ENCODE measurements at places on chromosomes 1 and 21.

DNA sequence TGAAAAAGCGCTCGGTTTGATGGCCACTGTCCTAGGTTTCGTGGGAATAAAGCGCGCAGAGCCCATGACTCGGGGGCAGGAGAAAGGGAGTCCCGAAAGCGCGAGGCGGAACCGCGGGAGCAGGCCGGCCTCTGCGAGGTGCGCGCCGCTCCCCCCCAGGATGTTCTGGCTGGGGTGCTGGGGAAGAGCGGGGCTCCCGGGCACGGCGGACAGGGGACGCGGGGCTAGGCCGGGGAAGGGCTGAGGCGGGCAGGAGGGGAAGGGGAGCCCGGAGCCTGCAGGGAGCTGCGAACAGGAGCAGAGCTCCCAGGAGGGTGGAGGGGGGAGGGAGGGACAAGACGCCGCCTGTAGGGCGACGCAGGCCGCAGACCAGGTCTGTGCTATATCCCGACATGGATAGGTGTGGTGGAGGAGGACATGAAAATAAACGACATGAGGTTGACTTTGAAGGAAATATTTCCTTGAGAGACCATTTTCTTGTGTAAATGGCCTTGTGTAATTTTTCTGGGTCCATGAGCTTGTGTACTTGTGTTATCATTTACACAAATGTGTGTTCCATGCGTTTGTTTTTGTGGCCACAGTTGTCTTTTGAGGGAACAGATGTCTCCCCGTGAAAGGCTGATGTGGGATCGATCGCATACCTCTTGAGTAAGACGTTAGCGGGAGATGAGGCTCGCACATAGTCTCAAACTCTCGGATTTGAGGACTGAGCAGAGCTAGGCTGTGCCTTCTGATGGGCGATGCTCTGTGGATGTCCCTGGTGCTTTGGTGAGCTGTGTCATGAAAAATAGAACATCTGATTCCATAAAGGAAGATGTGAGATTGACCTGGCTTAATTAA, 1.3 kb downstream of the PCNT start:
- DNase-seq = peak; percentile 25

GRCh38 chr1:164605254-164606091, 46.5 kb downstream of the PBX1 start:
- DNase-seq = no peak

DNA sequence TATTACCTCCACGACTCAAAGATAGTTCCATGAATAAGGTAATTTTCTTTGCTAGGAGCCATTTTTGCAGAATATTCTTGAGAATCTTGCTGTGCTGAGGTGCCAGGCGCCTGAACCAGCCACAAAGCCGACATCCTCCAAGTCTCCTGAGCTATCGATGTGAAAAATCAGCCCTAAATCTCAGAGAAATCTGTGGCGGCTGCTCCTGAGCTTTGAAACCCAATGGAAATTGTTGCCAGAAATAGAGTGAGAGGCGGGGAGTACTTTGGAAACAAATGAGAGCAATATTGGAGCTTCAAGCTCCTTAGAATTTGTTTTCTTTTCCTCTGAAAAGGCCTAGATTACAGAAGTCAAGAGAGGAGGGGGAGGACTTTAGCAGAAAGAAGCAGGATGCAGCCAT, 6.3 kb downstream of the CAMK1G start:
- DNase-seq = no peak

- no peak for DNase-seq
Observed at GRCh38 chr1:235882816-235883215, 16.1 kb upstream of the LYST start.

- DNase-seq = no peak
Observed at GRCh38 chr1:1432951-1433803, 2.3 kb upstream of the VWA1 start.

- DNase-seq = no peak
Observed at GRCh38 chr1:60832367-60832766, 250.0 kb upstream of the NFIA start.

- DNase-seq = no peak
Observed at GRCh38 chr1:25590096-25590824, 26.3 kb upstream of the MAN1C1 start.

GRCh38 chr1:244052728-244053312, 1.7 kb downstream of the ZBTB18 start:
- DNase-seq = no peak

DNA sequence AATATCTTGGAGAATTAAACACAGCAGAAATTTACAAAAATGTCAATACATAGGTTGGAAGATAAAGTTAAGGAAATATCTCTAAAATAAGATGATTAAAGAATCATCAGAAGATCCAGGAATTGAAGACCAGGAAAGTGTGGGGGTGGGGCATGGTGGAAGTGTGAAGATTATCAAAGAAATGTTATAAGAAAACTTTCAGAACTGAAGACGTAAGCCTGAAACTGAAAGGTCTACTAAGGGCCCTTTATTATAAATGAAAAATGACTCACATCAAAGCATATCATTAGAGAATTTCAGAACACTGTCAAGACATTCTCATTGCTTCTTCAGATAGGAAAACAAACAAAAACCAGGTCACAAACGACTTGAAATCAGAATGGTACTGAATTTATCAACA, 92.4 kb upstream of the DPT start:
- no peak for DNase-seq

DNA sequence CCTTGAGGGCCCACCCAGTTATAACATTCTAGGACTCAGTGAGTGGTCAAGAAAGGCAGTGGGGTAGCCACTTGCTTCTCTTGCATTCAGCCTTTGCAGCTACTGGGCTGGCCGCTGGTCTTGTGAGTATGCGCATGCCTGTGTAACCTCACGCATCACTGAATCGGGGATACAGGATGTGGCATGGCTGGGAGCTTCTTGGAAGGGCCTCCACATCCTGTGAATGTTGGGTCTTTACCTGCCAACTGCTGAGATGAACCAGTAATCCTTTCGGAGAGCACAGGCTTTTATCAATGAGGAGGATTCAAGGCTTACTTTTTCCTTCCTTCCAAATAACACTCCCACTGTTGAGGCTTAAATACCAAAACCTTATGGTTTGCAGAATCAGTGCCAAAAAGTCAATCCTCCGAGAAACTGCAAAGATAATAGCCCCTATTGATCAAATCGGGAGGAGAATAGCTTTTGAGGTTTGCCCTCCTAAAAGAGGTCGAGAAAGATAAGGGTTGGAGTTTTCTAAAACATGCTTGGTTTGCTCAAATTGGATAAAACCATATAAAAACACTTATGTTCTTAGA, 198.9 kb upstream of the UBE2U start:
- no peak for DNase-seq

DNA sequence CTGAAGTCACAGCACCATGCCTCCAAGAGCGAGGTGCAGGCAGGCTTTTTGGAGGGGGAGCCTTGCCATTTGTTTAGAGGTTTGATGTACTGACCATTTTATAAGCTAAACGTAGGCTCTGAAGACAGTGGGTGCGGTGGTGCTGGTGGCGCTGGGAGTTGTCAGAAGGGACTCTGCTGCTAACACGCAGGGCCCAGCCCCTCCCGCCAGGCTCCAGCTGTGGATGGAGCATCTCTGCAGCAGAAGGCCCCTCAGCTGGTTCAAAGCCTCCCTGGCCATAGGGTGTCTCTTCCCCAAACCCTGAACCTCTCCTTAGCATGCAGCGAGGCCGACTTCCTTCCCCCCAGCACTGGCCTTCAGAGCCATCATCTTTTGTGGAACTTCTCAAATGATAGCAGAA, 105.3 kb downstream of the AJAP1 start:
- no peak for DNase-seq

- no peak for DNase-seq
Observed at GRCh38 chr1:198214924-198215323, 58.1 kb downstream of the NEK7 start.

DNA sequence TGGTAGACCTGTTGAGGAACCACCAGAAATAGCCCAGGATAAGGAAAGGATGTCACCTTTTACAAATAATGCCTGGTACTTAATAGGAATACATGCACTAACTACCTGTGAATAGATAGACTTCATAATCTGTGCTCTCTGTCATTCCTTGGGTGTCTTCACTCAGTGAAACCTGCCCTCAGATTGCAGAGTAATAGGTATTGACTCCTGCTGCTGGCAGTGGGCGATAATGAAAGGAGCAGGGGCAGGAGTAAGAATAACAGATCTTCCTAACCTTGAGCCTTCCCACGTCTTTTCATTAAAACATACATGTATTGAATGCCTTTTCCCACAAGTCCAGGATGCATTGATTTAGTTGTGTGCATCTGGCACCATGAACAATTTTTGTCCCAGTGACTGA, 16.4 kb downstream of the FABP3 start:
- no peak for DNase-seq

GRCh38 chr1:78377356-78377928, 113.3 kb upstream of the PTGFR start:
- DNase-seq = no peak

GRCh38 chr1:176110203-176110602, 96.9 kb downstream of the COP1 start:
- no peak for DNase-seq

DNA sequence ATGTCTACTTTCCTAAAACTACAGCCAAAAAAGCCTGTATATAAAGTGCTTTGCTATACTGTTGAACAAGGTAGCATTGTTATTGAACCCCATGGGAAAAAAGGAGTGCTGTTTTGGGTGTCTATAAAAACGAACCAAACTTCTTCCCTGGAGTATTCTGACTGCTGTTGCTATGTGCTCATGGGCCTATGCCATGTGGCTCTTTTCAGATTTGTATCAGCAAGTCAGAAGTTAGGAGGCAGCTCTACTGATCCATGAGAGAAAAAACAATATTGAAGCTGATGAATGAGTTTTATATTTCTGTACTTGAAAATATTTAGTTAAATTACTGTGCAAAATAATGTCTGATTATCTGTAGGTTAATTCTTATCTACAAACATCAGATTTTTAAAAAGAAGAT, 66.5 kb downstream of the ADGRL2 start:
- no peak for DNase-seq

DNA sequence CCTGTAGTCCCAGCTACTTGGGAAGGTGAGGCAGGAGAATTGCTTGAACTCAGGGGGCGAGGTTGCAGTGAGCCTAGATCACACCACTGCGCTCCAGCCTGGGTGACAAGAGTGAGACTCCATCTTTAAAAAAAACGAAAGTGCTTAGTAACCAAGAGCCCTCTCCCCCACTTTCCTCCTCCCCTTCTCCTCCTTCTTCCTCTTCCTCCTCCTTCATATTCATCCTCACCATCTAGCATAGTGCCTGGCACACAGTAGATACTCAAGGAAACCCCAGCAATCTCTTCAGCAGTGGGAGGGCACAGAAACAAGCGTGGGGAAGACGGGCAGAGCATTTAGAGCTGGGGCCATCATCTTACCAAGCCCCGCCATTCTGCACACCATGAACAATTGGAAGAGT, 119.4 kb upstream of the SLC45A1 start:
- no peak for DNase-seq

DNA sequence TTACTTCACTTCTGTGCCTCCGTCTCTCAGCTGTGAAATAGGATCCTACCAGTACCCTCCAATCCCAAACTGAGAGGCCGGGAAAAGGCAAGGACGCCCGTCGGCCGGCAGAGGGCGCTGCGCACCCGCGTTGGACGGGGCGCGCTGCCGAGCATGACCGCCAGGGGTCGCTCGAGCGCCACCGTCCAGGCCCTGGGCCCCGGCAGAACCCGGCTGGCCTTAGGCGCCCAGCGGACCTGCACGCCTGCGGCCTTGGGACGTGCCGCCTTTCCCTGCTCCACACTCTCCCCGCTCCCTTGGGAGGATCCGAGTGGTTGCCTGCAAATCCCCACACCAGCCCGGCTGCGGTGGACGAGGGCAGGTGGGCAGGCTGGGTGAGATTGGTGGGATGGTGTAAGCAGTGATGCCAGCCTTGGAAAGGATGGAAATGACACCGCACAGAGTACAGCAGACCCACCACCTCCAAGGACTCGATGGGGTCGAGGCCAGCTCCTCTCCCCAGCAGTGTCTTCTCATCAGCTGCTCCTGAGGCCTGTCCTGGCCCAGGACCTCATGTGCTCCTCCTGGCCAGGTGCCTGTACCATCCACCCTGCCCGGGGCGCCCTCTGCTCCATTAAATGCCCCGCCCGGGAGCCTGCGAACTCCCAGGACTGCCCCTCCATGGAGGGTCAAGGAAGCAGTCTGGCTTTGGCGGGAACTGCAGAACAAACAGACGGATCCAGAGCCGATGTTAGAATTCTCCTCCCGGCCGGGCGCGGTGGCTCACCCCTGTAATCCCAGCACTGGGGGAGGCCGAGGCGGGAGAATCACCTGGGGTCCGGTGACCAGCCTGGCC, 47.4 kb upstream of the LBR start:
- peak; percentile 62 for DNase-seq

- no peak for DNase-seq
Observed at GRCh38 chr1:108703939-108704338, 8.8 kb upstream of the FNDC7 start.

DNA sequence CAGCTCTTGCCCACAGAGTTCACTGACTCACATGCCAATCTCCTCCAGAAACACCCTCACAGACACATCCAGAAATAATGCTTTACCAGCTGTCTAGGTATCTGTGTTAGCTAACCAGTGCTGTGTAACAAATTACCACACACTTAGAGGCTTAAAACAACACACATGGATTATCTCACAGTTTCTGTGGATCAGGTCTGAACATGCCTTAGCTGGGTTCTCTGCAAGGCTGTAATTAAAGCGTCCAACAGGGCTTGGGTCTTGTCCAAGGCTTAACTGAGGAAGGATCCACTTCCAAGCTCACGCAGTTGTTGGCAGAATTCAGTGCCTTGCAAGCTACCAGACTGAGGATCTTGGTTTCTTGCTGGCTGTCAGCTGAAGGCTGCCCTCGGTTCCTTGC, 92.5 kb upstream of the RGS4 start:
- no peak for DNase-seq

DNA sequence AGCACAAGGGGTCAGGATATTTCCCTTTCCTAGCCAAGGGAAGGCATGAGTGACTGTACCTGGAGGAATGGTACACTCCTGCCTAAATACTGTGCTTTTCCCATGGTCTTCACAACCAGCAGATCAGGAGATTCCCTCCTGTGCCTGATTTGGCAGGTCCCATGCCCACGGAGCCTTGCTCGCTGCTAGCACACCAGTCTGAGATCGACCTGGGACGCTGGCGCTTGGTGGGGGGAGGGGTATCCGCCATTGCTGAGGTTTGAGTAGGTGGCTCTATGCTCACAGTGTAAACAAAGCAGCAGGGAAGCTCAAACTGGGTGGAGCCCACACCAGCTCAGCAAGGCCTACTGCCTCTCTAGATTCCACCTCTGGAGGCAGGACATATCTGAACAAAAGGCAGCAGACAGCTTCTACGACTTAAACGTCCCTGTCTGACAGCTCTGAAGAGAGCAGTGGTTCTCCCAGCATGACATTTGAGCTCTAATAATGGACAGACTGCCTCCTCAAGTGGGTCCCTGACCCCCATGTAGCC, 486.0 kb upstream of the CHRM3 start:
- DNase-seq = no peak

DNA sequence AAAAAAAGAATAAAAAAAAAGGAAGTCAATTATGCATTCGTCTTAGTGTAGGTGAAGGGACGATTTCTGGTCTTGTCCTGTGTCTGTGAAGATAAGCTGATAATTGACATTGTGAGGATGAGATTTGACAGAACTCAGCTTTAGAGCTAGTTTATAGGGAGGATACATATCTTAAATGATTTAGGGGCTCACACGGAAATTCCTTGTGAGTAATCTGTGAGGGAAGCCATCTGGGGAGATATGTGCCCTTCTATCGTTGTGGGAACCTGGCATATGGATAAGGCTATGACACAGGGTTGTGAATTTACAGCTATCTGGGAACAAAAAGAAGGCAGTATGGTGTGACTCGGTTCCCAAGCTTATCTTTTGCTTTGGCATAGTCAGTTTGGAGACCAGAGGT, 71.1 kb downstream of the RABGAP1L start:
- DNase-seq = no peak

- DNase-seq = peak; percentile 96
Observed at GRCh38 chr1:44799770-44800584, at the start of gene PLK3. TSS of gene PLK3 (plus strand) at chr1:44800377. CDS start at chr1:44800464, 87 bp downstream.

- DNase-seq = no peak
Observed at GRCh38 chr1:200448034-200448762, 38.4 kb upstream of the ZNF281 start.

All from effector CD8-positive, alpha-beta T cell (primary cell).